ENCODE measurements at places on chromosomes 11 and 22.
A peak's percentile ranks its signal among the peaks of the same experiment; 100 is the strongest.

DNA sequence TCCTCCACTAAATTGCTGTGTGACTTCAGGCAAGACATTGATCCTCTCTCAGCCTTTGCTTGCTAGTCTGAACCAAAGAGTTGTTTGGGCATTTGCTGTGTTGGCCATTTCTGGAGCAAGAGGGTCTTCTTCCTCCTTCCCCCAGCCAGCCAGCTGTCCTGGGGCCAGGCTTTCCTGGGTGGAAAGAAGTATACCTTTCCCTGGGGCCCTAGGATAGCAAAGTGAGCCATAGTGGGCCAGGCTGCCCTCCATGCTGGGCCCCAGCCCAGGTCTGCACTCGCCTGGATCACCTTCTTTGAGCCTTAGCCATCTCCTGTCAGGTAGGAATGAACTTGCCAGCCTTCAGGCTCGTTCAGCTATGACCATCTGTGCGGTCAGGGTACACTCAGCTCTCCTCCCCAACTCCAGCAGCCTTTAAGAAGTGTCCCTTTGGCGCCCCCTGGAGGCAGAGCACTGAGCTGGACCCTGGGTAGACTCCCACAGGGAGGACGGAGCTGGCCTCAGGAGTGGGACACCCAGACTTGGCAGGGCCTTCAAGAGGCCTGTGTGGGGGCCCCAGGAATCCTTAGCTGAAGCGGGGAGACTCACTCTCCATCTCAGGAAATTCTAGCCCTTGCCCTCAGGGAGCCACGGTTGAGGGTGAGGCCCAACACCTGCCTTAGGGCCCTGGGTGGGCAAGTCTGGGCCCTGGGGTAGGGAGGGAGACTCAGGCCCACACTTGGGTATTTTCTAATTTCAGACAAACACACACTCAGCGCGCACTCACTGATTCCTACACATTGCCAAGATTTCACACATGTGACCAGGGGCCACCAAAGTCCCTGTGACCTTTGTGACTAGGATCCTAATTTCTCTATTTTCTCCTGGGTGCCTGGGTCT, 35.6 kb upstream of the TPBGL start:
- DNase-seq: peak; percentile 73

DNA sequence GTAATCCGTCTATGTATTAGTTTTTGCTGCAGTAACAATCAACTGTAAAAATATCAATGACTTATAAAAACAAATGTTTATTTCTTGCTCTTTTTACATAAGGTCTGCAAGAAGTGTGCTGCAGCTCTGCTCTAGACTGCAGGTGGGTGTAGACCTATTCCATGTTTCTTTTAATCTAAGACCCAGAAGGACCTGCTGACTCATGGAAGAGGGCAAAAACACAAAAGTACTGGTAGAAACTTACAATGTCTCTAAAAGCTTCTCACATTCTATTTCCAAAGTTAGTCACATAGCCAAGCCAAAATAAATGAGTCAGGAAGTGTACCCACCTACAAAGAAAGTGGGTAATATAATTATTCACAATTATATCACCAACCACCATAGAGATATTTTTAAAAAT, 435.9 kb upstream of the FAT3 start:
- DNase-seq: no peak

- no peak for DNase-seq
Observed at GRCh38 chr11:24661331-24661730, 164.5 kb downstream of the LUZP2 start.

- DNase-seq: no peak
Observed at GRCh38 chr22:32796865-32797573, 4.5 kb upstream of the TIMP3 start.

GRCh38 chr11:62580959-62581715, 7.4 kb upstream of the EEF1G start:
- no peak for DNase-seq

DNA sequence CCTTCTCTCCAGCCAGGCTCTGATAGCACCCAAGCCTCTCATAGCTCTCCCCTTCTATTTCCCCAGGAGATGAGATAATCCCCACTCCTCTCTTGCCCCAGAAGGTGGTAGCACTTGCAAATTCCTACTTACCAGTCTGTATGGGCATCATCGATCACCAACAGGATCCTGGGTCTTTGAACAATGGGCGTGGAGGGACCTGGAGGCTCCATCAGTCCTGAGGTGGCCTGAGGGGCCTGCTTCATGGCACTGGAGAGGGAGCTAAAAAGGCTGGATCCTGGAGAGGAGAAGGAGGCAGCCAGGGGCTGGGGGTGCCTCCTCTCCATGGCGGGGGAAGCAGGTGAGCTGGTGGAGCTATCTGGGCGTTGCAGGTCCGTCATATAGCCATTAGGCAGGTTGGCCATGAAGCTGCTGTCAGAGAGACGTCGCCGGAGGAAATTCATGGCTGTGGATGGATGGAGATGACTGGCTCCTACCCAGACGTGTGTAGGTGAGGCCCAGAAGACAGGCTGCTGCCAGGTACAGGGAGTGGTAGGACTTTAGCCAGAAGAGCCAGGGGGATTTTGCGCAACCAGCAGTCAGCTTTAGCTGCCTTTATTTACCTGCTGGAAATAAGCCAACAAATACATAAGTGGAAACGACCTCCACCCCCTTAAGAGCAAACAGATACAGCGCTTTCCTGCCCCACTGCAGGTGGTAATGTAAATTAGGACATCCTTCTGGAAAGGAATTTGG, 51.8 kb downstream of the SYN3 start:
- DNase-seq: no peak

DNA sequence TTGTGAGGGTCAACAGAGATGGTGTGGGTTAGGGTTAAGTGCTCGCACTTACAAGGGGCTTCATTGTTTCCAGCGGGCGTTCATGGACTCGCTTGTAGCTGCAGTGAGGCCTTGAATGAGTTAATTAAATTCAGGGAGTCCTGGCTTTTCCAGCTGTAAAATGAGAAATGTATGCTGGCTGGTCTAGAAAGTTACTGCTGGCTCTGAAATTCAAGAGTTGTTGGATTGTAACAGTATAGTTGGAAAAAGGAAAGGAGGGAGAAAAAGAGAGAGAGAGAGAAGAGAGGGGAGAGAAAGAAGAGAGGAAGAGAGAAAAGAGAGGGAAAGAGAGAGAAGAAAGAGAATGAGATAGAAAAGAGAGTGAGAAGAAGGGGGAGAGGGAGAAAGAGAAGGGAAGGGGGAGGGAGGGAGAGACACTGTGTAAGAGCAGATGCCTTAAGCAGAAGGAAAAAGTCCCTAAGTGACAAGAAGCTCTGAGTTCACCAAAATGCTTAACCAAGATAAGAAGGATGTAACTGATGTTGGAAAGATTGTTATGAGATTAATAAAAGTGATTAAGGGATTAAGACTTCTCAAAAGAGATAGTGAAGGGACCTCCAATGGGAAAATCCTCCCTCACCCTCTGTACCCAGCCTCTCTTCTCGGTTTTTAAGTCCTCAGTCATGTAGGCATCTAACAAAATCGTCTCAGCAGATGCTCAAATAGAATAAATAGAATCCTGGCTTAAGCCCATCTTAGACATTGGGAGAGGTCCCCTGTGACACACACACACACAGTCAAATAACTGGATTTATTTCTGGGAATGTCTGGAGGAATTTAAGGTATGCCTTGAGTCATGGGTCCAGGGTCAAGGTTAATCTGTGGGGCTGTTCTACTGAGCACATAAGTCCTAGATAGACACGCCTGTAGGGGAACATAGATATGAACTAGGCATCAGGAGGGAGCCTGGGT, 477.9 kb downstream of the MIAT start:
- DNase-seq: no peak

DNA sequence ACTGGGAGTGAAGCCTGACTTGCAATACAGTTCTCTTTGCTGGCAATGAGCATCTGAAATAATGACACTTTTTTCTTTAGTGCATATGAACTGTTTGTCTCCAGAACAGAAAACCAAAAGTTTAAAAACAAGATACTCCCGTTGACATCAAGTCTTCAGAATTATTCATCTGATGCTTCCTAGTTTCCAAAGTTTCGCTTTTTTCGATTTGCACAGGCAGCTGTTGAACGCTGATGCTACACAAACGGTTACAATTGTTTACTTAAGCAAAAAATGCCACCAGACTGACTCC, 612 bp upstream of the BIRC2 start:
- DNase-seq: peak; percentile 38

DNA sequence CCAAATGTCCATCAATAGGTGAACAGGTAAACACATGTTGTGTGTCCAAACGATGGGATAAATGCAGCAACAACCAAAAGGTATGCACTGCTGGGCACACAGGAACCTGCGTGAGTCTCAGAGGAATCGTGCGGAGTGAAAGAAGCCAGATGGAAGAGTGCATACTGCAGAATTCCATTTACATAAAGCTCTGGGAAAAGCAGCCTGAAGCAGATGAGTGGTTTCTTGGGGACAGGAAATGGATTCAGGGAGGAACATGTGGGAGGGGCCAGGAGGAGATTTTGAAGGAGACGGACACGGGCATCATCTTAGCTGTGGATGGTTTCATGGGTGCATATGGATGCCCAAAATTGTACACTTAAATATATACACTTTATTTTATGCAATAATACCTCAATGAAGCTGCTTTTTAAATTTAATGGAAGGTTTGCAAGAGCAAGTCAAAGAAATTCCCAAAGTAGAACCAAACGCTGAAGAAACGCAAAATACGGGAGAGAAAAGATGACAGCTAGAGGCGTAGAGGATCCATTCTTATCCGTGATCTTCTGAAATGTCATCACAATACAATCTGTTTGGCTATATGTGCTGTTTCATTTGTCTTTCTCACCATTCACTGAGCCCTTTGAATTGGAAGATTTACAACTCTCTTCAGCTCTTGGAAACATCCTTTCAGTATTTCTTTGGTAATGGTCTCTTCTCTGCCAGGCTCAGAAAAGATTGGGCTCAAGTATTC, 24.5 kb downstream of the ST14 start:
- no peak for DNase-seq

- no peak for DNase-seq
Observed at GRCh38 chr11:40537734-40538133, 921.7 kb downstream of the LRRC4C start.

DNA sequence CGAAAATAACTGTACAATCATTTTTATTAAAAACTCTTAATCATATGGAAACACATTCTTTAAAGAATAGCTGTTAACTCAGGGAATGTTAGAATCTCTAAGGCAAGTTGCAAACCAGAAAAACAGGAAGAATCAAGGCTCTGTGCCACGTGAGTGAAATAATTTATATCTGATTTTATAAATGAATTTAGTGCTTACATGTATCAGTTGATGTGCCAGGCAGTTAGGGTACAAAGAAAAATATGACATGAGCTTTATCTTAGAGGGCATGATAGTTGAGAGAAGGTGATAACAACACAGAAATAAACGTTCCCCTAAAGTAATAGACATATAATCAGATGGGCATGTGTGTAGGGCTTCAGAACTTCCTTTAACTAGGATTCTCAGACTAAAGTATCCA, 734.5 kb upstream of the CCDC179 start:
- DNase-seq: no peak

GRCh38 chr11:118606157-118606843, 1.1 kb upstream of the PHLDB1 start:
- no peak for DNase-seq

DNA sequence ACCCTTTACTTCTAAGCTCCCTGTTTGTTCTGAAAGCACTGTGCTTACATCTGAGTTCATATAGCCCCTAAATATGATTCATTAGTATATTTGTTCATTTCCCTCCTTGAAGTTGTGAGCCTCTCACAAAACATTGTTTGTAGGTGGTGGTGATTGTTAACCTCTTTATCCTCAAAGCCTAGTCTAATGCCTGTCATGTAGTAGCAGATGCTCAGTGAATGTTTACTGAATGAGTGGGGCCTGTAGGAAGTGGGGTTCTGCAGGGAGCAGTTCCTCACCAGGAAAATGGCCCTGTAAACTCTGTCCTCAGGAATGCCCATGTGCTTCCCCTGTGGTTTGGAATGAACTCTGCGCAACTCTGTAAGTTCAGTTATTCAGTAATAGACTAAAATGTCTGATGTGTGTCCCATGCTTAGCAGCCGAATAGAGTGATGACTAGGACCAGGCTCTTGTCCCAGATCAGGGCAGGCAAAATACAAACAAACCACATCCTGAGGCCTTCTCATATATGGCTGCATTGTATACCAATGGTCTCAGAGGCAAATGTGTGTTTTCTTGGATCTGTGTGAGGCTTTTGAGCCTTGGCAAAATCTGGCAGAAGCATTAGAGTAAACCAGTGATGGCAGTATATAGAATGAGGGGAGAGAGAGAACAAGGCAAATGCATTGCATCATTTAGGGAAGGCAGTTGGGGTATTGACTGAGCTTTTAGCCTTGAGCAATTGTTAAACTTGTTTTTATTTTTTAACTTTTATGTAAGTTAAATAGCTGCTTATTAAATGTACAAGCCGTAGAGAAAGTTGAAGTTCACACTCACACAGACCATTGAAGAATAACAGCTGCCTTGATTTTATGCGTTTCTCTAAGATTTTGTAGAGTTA, 91.4 kb upstream of the BIRC3 start:
- DNase-seq: no peak

DNA sequence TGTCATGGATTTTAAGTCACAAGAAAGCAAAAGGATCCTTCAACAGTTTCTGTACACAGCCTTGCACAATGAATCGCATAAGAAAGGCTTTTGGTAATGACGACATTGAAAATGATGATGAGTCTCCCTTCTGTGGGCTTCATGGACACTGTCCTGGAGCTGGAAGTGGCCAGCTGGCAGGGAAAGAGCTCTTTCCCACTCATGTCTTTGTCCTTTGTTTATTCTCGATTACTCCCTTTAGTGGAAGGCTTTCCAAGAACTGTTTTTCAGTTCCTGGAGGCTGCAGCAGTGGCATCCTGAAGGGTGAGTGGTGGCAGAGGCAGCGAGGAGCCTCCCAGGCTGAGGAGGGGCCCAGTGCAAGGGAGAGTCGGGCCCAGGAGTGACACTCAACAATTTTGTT, 505.2 kb downstream of the NTM start:
- DNase-seq: no peak

DNA sequence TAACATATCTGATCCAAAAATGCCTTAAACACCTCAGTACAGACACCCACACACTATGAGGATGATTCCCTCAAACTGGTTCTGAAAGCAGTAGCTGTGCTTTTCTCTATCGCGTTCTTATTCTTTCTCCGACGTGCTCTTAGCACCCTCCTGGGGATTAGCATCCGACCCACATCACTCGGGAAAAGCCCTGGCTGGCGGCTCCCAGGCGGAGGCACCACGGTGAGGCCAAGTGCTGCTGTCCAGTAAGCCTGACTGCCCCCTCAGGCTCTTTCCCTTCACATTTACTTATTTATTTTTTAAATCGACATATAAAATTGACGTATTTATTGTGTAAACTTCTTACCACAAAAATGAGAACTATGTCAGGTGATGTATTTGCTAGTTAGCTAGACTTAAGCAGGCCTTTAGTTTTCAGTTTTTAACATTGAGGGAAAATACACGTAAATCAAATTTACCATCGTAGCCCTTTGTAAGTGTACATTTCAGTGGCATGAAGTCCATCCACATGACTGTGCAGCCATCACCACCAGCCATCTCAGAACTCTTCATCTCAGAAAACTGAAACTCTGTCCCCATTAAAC, 19.2 kb downstream of the TBX1 start:
- no peak for DNase-seq

- no peak for DNase-seq
Observed at GRCh38 chr11:68457898-68458249, 2.7 kb upstream of the PPP6R3 start.

DNA sequence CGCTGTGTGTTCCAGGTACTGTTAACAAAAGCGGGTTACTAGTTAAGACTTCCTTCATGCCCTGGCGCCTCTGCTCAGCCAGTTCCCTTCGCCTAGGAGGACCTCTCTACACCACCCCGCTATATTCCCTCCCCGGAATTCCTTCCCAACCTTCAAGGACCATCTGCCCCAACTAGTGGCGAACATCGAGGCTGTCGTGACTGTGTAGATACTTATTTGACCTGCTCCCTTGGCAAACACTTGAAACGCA, 450 bp upstream of the BCL2L13 start:
- DNase-seq: no peak
